ENCODE measurements at places on chromosomes 4 and X. TPM values are rescaled to one million over a fixed set of nuclear protein-coding genes. Genes with fewer than 3 reads are reported as not detected.

Gene INTS12
- 16.9 TPM for total RNA-seq

Gene FRMPD3
- total RNA-seq: not detected

Gene SOD3
- 0.64 TPM for total RNA-seq

Gene CLNK
- not detected for total RNA-seq
